Fibroblast of upper back skin (primary cell): ENCODE measurements at places on chromosomes 11 and 22.
A peak's percentile ranks its signal among the peaks of the same experiment; 100 is the strongest.

GRCh38 chr22:46052801-46053562 lies 76.0 kb upstream of the WNT7B start:
- DNase-seq: no peak

- peak; percentile 50 for DNase-seq
Measured at GRCh38 chr11:16028419-16028818, 327.9 kb downstream of the SOX6 start.

- no peak for DNase-seq
Measured at GRCh38 chr22:17098379-17098819, 13.6 kb downstream of the IL17RA start.

DNA sequence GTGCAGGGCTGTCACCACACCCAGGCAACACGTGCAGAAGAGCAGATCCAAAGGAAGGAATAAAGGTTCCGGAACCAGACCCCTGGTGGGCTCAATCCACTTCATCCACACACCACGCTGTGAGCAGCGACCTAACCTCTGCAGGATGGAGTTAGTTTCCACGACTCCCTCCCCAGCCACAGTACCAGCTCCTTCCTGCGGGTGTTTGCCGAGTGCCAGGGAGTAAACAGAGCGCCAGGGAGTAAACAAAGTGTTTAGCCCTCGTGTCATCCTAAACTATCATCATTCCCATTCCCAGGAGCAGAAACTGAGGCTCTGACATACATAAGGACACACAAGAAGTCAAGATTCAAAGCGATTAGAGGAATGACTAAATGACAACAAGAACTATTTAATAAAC lies 261.3 kb downstream of the MN1 start:
- DNase-seq: no peak

DNA sequence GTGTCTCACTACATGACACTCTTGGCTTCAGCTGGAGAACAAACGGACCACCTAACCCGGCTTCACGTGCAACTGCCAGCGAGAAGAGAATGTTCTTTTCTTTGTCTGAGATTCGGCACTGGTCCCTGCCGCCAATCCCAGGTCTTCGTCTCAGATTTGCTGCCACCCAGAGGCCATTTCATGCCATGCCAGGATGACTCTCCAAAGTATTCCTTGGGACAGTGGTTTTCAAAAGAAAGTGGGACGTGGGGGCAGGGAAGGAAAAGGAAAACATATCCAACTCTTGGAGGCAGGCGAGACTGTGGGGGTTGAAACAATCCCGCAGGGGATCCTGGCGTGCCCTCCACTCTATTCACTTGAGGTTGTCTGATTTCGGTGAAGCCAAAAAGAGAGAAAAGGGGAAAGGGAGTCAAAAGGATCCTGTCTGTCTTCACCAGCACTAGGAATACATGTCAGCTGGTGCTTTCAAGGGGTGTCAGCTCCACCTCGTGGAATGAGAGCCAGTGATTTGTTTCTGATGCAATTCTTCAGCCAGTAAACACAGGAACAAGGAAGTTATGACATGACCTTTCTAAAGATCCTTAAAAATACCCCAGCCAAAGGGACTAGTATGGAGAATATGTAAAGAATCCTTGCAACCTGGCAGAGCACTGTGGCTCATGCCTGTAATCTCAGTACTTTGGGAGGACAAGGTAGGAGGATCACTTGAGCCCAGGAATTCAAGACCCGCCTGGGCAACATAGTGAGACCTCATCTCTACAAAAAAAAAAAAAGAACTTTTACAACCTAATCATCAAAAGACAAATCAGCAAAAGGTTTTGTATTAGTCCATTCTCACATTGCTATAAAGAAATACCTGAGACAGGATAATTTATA lies 41.0 kb upstream of the APLNR start:
- DNase-seq: peak; percentile 88

DNA sequence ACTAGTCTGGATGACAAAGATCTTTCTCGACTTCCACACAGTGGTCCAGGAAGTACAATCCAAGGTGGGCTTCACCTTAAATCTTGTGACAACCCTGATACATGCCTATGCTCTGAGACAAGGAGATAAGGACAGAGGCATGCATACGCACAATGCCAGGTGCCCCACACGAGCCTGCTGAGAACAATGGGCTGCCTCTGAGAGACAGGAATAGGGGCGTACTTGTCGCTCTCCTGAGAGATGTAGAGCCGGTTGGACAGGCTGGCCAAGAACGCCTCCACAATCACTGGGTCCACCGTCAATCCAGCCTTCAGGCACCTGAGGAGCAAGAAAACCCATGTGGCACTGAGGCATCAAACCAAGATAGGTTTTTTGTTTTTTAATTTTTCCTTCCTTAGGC lies 25.5 kb downstream of the SERPIND1 start:
- DNase-seq: no peak

DNA sequence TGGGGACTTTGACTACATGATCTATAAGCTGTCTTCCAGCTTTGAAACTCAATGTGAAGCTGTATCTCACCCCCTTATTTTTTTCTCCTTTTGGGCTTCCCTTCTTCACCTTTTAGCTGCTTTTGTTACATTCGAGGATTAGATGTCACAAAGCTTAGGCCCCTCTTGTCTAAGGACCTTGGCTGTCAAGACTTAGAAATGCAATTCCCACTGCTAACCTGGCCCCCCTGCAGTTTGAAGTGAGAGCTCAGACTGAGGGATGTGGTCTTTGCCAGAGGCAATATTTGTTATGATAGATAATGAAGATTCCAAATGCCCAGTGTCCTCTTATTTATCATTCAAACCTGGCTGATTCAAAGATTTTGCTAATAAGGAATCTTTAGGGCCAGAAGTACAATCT lies 128.3 kb downstream of the ARL14EP start:
- no peak for DNase-seq
